ENCODE measurements at places on chromosomes 6 and 20. TPM values are rescaled to one million over a fixed set of nuclear protein-coding genes. Genes with fewer than 3 reads are reported as not detected.

The GDAP1L1 gene
- polyA plus RNA-seq, result not detected

GRCh38 chr6:131250122-131250521 is 114.9 kb downstream of the AKAP7 start:
- H3K27me3 ChIP-seq, result no peaks in the 10 kb centered on the region
- peak overlapping the region; percentile 75 for H3K27ac ChIP-seq
- H3K4me1 ChIP-seq, result peaks cover 53% of the 10 kb centered on the region
- DNase-seq, result no peak

DNA sequence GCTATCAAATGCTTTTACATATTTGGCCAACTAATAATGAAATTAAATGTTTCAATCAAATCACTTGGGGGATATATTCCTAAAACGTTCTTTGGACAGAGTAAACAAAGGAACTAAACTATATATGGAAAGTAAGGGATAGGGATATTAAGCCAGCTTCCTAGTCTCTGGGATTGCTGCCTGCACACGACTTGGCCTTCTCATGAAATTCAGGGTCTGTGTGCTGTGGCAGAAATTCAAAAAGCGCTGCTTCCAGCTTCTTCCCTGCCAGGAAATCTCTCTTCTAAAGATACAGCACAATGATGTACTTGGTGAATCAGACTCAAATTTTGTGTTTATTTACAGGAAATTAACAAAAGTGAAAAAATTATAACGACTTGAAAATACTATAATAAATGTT is 206.3 kb upstream of the RAB32 start:
- no peak overlapping the region for H3K27ac ChIP-seq
- H3K27me3 ChIP-seq, result no peaks in the 10 kb centered on the region
- H3K4me1 ChIP-seq, result no peaks in the 10 kb centered on the region
- H3K4me3 ChIP-seq, result no peak overlapping the region
- H3K36me3 ChIP-seq, result no peaks in the 10 kb centered on the region

DNA sequence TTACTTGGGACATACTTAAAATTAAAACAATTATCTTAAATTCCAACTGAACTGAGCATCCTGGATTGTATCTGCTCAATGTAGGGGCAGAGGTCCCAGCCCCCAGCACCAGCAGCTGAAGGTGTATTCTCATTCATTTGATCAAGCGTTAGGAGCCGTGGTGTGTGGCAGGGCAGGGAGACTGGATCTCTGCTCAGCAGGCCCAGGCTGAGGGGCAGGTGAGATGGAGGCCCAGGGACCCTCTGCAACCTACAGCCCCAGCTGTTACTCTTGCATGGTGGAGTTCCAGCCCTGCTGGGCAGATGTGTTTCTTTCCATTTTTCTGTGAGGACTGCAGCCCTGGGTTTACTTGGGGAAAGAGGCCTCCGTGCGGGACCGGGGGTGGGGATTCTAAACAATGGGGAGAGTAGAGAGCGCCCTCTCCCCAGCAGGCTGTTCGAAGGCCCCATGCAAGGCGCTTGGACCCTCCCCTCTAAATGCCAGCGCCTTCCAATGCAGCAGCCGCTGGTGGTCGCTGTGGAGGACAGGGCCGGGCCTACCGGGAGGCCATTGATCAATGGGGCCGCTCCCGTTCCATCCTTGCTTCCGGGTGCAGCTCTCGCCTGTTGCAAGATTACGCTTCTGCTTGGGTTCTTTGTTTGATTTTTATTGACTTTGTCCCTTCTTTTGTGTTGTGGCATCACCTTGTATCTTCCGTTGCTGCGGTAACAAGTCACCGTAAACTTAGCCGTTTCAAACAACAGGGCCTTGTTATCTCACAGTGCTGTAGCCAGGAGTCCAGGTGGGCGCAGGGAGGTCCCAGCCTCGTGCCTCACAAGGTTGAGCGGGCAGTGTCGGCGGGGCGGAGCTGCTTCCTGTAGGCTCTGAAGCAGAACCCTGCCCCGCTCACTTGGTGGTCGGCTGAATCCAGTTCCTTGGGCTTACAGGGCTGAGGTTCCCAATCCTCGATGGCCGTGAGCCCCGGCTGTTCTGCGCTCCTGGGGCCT is 134.8 kb upstream of the PHACTR3 start:
- H3K27ac ChIP-seq, result no peak overlapping the region
- H3K27me3 ChIP-seq, result peaks cover 4% of the 10 kb centered on the region
- H3K4me1 ChIP-seq, result no peaks in the 10 kb centered on the region
- no peak overlapping the region for H3K4me3 ChIP-seq
- DNase-seq, result no peak

- H3K36me3 ChIP-seq, result no peaks in the 10 kb centered on the region
- peak overlapping the region; percentile 43 for H3K4me3 ChIP-seq
- no peaks in the 10 kb centered on the region for H3K27me3 ChIP-seq
- H3K4me1 ChIP-seq, result peaks cover 2% of the 10 kb centered on the region
Observed at GRCh38 chr6:13742961-13743735, 31.5 kb upstream of the RANBP9 start.

- H3K4me3 ChIP-seq, result no peak overlapping the region
- no peaks in the 10 kb centered on the region for H3K27me3 ChIP-seq
Observed at GRCh38 chr20:44502968-44503367, 18.9 kb downstream of the SERINC3 start.

DNA sequence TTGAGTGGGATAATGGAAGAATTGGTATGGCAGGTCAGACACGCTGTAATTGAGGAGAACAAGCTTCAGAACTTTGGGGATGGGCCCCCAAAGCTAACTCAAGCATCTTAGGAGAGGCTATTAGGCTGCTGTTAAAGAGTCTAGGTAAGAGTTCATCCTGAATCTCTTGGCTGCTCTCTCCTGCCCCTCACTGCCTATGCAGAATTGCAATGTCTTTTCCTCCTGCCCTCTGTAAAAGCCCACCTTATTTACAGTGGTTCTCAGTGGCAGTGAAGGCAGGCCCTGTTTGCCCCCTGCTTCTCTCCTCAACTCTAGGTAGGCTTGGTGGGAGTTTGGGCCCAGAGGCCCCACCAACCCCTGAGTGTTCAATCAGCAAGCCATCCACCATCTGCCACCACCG is 55.0 kb downstream of the LYRM2 start:
- no peaks in the 10 kb centered on the region for H3K4me1 ChIP-seq
- H3K27me3 ChIP-seq, result no peaks in the 10 kb centered on the region
- H3K4me3 ChIP-seq, result no peak overlapping the region

DNA sequence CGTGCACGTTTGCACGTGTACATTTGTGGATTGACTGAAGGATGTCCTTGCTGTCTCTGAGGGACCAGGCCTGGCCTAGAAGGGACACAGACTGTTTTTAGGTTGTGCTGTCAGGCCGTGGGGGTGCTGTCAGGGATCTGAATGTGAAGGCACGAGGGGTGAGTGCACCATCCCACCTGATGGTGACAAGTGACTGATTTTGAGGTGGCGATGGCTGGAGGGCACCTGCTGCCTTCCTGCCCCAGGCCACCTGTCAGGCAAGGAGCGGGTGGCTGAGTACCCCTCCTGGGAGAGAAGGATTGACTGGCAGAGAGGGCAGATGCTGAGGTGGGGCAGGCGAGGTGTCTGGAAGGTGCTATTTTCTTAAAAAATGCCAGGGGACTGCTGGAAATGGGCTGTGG is 1.2 kb downstream of the RAB44 start:
- H3K4me3 ChIP-seq, result no peak overlapping the region
- H3K36me3 ChIP-seq, result no peaks in the 10 kb centered on the region
- no peaks in the 10 kb centered on the region for H3K4me1 ChIP-seq
- H3K27ac ChIP-seq, result no peak overlapping the region
- peaks cover 3% of the 10 kb centered on the region for H3K27me3 ChIP-seq

The ME1 gene
- not detected for polyA plus RNA-seq

DNA sequence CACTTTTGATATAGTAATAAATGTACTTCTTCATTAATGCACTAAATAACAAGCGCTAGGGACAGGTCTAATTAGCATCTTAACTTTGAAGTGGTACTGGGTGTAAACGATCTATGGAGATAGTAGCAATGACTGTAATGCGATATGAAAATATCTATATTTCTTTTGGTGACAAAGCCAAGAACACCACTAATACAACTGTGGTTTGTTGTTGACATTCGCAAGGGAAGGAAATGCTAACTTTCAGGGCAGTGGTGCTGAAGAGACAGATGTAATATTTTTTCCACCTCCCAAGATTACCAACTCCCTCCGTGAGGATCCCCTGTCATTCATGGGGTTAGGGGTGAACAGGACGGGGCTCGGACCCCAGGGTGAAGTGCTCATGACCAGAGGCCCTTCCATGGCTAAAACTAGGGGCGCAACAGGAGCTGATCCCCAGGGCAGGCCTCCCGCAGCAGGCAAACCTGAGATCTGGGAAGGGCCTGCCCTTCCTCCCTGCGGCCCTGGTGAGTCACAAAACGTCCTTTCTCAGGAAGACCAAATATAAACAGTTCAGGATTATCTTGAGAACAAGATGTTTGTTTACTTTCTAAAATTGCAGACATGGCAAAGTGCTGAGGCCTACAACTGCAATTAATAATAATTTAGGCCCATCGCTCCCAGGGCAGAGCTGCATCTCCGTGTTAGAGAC is 65.0 kb upstream of the TOX2 start:
- no peaks in the 10 kb centered on the region for H3K27me3 ChIP-seq
- no peak overlapping the region for H3K4me3 ChIP-seq
- H3K4me1 ChIP-seq, result no peaks in the 10 kb centered on the region
- no peaks in the 10 kb centered on the region for H3K36me3 ChIP-seq
- DNase-seq, result no peak

DNA sequence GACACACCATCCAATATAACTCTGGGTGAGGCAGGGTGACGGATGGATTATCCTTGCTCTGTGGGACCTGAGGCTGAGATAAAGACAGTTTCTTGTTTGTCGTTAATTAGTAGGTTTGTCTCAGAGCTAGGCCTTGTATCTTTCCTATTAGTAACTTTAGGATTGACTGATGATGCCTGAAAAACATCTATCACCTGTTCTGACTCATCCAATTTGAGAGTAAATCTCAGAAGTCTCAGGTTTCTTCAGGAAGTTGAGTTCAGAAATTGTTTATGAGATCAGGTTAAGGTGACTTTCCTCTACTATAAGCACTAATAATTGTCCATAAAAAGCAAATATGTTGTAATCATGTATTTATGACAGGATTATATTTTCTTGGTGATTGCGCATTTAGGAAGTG is 129.5 kb upstream of the SUPT3H start:
- H3K4me1 ChIP-seq, result peaks cover 35% of the 10 kb centered on the region
- peaks cover 68% of the 10 kb centered on the region for H3K36me3 ChIP-seq
- no peak overlapping the region for H3K4me3 ChIP-seq
- no peaks in the 10 kb centered on the region for H3K27me3 ChIP-seq

GRCh38 chr6:113857556-113858479 is 673 bp downstream of the MARCKS start:
- DNase-seq, result no peak
- H3K27ac ChIP-seq, result no peak overlapping the region
- H3K27me3 ChIP-seq, result peaks cover 33% of the 10 kb centered on the region
- H3K4me3 ChIP-seq, result no peak overlapping the region
- peaks cover 14% of the 10 kb centered on the region for H3K4me1 ChIP-seq
- H3K36me3 ChIP-seq, result peaks cover 3% of the 10 kb centered on the region

DNA sequence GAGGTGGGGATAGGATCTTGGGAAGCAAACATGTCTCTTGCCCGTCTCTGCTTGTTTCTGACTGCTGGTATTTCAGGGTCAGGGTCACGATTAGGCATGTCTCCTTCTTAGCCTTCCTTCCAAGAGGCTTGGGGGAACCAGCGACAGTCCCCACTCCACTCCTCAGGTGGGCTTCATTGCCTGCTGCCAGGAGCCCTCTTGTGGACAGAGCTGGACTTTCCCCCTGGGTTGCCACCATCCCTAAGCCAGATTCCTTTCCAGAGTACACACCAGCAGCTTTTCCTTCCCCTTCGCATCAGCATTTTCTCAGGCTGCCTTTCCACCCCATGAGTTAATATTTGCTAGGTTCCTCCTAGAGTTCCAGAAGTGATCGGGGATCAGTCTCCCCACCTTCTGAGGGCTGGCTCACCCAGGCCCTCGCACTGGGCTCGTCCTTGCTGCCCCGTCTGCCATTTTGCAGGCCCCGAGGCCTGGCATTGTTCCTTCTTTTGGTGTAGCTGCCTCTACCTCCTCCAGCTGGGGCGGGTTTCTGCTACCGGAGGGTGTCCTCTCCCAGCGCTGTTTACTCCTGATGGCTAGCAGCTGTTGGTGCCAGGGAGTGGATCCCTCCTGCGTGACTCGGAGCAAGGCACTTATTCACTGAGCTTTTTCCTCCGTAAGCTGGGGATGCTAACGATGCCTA is 8.8 kb upstream of the C20orf144 start:
- peaks cover 3% of the 10 kb centered on the region for H3K4me1 ChIP-seq
- peak; percentile 45 for DNase-seq
- no peaks in the 10 kb centered on the region for H3K27me3 ChIP-seq
- H3K27ac ChIP-seq, result no peak overlapping the region
- H3K36me3 ChIP-seq, result no peaks in the 10 kb centered on the region
- no peak overlapping the region for H3K4me3 ChIP-seq

DNA sequence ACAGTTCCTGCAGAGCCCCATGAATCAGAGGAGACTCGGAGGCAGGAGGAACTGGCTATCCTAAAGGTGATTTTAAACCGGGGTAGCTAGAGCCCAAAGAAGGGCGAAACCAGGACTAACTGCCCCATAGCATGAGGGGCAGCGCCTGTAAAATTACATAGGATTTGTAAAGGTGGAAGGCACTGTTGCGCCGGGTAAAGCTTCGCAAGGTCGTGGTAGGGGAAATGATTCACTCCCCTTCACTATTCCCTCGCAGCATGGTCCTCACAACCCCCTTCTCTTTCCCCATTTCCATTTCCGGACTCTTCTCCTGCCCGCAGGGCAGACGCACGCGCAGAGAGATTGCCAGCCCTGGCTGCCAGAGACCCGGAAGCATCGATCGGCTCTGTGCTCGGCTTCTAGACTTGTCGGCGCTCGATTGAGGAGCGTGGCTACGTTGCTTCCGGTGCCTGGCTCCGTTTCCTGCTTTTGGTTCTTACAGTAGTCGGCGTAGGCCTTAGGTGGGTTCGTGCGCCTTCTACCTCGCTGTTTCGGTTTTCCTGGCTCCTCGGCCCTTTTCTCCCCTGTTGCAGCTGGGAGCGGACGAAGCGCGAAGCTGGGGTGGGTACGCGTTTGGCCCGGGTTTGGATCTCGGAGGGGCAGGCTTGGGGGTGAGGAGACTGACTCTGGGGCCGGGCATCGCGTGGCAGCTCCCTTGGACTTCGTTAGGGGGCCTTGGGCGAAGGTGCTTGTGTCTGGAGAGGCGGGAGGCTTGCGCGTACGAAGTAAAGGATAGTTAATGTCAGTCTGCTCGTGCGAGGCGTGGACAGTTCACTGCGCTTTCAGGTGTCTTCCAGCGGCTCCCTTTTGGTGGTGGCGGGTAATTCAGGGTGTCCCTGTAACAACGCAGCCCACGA is at the start of gene SNRPB2:
SNRPB2 (plus strand) TSS at position 462 of the 896 bp plus-strand sequence. CDS start 1,677 bp downstream, outside the sequence.
- DNase-seq, result peak; percentile 90
- H3K4me3 ChIP-seq, result peak within 1 kb of the TSS; percentile 93
- peak within 1 kb of the TSS; percentile 99 for H3K27ac ChIP-seq
- H3K4me1 ChIP-seq, result peaks cover 57% of the 10 kb centered on the region
